ENCODE measurements at places on chromosomes 11 and 22.

DNA sequence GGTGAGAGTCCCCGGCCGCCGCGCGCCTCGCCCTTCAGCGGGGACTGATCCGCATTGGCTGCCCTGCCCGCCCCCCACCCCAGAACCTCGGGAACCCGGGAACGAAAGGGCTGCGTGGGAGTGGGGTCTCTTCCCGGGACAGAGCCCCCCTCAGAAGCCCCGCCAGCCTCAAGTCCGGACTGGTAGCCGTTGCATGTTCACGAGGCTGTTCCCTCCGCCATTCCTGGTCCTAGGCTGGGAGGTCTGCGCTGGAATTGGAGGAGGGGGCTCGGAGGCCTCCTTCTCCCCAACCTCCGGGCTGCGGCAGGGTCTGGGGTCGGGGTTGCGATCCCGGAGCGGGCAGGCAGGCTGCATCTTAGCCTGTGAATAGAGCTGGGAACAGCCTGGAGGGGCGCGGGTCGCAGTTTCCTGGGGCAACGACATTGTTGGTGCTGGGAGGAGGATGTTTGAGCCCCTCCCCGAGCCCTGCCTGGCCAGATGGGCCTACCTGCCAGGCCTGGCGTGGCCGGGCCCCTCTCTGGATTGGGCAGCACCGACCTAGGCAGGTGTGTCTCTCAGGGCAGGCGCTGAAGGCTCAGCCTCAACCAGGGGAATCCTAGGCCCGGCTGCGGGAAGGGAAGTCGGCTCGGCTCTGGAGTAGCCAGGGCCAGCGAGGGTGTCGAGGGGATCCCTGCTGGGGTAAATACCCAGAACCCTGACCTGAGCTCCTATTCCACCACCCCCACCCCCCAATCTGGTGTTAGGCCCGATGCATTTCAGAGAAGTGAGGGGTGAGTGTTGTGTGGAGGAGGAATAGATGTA is 670 bp downstream of the MAPK8IP1 start:
- no peak for DNase-seq

DNA sequence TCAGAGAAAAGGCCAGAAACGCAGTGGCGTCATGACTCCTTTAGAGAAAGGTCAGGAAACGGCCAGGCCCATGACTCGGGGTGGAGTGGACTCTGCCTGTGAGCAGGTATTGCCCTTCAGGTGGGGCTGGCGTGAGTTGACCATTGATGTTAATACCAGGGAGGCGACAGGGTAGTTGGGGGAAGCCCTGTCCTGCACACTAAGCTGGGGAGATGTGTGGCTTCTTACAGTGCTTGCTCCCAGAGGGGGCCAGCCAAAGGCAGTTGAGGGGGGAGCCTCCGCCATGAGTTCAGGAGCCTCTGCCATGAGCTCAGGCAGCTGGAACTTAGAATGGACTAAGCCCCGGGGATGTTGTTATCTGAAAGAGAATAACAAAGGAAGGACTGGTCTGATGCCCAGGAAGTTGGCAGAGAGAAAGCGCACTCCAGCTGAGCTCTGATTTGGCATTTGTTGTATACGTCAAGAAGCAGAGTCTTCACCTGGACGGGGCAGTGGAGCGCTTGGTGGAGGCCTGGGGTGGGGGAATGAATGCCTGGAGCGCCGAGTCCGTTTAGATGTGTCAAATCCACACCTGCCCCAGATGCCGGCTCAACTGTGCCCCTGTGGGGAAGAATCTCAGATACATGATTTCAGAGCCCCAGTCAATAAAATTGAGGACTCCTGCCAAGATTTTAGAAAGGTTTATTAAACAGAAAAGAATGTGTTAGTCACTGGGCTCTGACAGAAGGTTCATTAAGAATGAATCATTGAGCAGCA is 222.5 kb downstream of the TBC1D22A start:
- DNase-seq: no peak

DNA sequence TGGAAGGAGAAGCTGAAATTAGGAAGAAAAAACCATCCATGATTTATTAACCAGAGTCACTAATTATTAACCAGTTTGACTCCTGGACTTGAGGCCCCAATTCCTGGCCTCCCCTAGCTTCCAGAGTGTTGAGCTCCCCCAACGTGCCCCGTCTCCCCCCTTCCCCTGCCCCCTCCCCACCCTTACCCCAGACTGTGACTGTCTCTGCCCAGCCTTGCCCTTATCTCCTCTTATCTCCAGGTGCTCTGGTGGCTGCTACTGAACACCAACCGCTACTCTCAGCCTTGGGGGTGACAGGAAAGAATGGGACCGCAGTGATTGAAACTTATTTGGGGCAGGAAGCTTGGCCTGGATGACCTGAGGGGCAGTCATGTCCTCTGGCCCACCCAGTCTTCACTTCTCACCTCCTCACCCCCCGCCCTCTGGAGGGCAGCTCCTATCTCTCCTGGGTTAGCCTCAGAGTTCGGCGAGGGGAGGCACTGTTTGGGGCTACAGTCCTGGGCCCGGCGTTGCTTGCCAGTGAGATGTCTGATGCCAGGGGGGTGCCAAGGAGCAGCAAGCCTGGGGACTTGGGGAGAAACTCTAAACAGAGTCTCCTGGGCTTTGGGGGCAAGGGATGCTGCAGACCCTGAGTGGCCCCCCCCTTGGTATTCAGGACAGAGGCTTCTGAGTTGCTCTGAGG is 15.5 kb downstream of the NECTIN1 start:
- DNase-seq: no peak

DNA sequence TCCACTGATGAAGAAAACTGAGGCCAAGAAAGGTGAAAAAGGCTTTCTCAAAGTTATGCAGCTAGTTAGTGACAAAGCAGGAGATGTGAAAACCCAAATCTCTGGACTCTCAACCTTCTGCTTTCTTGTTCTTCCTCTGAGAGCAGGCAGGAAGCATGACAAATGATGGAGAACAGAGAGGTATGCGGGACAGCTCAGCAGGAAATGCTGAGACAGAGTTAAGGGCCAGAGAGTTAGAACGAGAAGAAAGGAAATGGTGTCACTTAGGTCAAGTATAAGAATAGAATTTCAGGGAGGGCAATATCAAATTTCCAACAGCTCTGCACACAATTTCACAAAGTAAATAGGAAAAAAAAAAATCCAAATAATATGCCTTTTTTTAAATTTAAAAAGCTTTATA is 67.6 kb upstream of the ARHGAP42 start:
- DNase-seq: no peak

DNA sequence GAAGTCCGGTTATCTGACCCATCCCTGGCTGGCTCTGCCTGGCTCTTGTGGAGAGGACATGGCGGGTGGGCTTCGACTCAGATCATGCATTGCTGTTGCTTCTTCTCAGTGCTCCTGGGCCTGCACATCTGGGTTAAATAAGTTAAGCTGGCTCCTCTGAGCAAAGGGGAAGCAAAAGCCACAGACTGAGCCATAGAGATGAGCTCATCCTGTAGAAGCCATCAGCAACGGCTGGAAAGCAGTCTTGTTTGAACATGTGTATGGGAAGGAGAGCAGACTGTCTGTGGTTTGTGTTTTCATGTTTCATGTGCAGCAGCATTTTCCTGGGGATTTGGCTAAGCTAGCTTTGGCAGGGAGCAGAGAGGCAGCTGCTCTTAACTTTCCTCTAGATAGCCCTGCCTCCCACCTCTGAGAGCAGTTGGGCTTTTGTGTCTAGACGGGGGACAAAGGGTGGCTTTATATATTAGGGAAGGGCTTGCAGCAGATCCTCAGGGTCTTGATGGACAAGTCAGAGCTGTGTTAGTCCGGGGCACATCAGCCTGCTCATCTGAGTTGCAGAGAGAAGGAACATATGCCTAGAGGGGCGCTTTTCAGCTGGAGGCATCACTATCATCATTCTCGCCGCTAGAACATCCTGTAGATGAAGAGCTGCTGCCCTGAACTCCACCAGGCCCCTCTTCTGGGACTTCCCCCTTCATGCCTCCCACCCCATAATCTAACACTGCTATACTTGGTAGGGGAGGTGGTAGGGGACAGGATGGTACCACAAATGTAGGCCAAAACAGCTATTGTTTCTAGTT is 14.9 kb downstream of the DCPS start:
- no peak for DNase-seq

DNA sequence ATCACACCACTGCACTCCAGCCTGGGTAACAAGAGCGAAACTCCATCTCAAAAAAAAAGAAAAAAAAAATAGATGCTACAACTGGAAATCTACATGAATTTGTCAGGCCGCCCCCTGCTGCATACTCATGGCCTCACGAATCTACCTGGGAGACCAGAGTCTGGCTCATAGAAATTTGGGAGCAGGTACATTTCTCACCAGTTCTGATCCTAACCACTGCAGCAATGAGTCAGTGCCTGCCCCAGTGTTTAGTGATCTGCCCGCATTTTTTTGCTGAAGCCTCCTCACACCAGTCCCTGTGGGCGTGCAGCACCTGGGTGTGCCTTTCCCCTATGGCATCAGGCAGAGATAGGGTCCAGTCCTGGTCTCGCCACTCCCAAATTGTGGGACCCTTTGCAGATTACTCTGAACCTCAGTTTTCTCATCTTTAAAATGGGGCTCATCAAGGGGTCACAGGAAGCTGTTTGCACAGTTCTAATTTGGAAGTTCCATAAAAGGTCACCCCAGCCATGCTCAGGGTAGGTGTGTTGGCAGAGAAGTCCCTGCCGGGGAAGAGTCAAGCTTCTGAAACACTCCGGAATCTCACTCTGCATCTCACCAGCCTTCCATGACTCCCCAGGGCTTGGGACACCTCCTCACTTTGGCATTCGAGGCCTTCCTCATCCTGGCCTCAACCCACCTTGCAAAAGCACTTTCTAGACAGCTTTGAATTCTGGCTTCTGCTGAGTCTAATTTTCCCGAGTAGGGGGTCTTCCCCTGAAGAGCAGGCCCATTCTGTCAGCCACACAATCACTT is 39.3 kb upstream of the LINC01488 start:
- DNase-seq: no peak

GRCh38 chr11:110587972-110588371 is 124.3 kb downstream of the ARHGAP20 start:
- no peak for DNase-seq

DNA sequence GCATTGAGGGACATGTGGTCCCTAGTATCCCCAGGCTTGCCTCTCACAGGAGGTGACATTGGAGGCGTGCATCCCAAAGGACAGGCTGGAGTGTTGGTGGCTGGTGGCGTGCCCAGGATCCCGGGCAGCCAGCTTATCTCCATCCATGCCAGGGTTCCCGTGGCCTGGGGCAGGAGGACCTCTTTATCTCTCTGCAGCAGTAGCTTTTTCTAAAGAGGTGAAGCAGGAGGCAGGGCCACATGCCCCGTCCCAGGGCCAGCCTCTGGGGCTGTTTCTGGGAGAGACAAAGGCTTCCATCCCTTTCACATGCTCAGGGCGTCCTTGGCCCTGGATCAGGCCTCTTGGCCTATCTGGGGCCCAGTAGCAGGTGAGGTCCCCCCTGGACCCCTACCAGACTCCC is 19.7 kb downstream of the PARVG start:
- no peak for DNase-seq

DNA sequence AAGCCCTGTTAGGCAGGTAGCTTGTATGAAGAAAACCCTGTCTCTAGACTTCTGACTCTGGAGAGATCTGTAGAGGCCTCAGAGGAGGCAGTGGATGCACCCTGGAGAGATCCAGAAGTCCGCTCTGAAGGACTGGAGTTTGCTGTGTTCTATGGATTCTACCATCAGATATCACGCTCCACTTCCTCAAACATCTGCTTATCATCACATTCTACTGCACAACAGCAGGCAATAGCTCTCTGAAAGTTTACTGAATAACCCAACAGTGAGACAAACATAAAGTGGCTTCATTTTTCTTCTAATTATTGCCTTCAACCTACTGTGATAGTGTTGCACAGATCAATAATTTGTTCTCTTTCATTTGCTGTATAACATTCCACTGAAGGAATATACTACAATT is 59.0 kb upstream of the OR9Q1 start:
- no peak for DNase-seq

DNA sequence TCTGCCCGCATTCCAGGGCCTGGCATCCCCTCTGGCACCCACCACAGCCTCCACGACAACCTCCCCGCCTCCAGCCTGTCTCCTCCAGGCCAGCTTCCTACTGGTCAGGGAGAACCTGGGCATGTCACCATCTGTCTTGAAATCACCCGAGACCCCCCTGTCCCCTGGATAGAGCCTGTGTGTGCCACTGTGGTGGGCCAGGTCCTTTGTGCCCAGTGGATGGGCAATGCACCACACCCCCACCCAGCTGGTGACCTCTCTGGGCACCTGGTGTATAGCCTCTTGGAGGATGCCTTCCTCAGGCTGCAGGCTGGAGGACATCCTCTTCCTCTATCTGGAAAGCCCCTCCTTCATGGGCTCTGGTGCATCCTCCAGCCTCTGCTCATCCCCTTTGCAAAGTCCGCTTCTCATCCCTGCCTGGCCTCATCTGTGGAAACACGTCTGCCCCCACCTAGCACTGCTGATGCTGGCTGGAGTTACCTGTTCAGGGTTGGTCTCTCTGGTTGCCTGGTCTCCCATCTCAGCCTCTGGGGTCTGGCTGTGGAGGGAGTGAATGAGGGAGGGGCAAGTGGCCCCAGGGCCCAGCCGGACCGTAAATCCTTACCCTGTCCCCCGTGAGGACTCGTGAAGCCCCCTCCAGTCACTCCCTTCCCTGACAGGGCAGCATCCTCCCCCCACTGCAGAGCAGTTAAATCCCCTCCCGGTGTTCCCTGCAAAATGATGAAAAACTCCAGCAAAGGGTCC is 589.6 kb downstream of the TBC1D22A start:
- DNase-seq: no peak

DNA sequence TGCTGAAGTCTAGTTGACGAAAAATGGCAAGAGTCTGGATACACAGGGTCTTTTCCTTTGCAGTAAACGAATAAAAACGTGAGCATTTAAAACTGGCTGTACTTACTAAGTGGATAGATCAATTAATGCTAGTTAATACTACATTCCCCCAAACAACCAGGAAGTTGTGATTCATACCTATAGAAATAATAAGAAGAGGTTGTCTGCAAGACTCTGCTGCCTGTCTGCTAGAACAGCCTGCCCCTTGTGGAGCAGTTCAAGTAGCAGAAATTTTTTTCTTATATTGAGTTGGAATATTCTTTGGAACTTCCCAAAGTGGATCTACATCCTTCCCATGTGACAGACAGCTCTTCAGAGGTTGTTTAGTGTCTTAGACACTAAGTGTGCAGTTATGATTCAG is 86.8 kb downstream of the TEAD1 start:
- DNase-seq: no peak

Measured in activated CD4-positive, CD25-positive, alpha-beta regulatory T cell treated with anti-CD3 and anti-CD28 coated beads, Interleukin-2, amount 50 U/mL, for 16 hours (primary cell).